Activated naive CD4-positive, alpha-beta T cell treated with anti-CD3 and anti-CD28 coated beads for 36 hours (primary cell): ENCODE measurements at places on chromosomes 7 and 10. TPM values are rescaled to one million over a fixed set of nuclear protein-coding genes. Genes with fewer than 3 reads are reported as not detected.
A peak's percentile ranks its signal among the peaks of the same experiment; 100 is the strongest.

DNA sequence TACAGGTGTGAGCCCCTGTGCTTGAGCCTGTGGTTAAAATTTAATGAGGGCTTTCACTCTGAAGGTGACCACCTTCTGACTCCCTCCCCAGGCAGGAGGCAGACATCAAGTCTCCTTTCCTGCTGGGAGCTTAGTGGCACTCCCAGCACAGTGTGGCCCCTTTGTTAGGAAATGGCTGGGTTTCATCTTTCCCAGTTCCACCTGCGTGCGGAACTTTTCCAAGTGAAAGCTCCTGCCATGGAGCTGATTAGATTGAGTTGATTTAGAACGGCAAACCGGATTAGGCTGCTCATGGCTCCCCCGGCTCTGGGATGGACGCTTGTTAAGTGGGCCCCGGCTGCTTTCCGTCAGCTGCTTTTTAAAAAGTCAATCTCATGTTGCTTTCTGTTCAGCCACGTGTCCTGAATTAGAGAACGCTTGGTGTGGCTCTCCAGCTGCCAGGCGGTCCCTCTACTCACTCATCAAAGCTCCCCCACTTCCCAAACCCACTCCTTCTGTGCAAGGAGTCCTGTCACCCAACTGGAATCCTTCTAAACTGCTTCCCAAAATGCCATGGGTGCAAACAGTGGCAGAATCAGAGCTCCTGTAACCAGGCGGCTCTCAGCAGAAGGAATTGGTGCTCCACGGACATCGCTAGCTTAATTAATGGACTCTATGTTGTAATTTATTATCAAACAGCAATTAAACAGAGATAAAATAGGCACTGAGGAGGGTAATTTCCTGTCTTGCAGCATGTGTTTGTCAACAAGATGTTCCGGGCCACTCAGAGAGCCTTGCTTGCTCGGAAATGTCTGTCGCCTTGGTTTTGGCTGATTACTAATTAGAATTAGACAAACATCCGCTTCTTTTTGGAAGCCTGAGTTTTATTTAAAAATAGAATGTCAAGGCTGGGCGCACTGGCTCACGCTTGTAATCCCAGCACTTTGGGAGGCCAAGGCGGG, 551.2 kb downstream of the GALNT17 start:
- H3K4me3 ChIP-seq: no peak overlapping the region
- peaks cover 3% of the 10 kb centered on the region for H3K27me3 ChIP-seq
- H3K27ac ChIP-seq: no peak overlapping the region

- H3K27ac ChIP-seq: no peak overlapping the region
- H3K27me3 ChIP-seq: peaks cover 6% of the 10 kb centered on the region
- H3K4me3 ChIP-seq: no peak overlapping the region
These were observed 75.5 kb upstream of the CXCL12 start for GRCh38 chr10:44460416-44460815.

- H3K4me1 ChIP-seq: peaks cover 3% of the 10 kb centered on the region
- no peak for DNase-seq
- H3K36me3 ChIP-seq: no peaks in the 10 kb centered on the region
- H3K27me3 ChIP-seq: no peaks in the 10 kb centered on the region
- H3K4me3 ChIP-seq: no peak overlapping the region
- no peak overlapping the region for H3K27ac ChIP-seq
These were observed 344.6 kb downstream of the RNLS start for GRCh38 chr10:88238615-88238914.

DNA sequence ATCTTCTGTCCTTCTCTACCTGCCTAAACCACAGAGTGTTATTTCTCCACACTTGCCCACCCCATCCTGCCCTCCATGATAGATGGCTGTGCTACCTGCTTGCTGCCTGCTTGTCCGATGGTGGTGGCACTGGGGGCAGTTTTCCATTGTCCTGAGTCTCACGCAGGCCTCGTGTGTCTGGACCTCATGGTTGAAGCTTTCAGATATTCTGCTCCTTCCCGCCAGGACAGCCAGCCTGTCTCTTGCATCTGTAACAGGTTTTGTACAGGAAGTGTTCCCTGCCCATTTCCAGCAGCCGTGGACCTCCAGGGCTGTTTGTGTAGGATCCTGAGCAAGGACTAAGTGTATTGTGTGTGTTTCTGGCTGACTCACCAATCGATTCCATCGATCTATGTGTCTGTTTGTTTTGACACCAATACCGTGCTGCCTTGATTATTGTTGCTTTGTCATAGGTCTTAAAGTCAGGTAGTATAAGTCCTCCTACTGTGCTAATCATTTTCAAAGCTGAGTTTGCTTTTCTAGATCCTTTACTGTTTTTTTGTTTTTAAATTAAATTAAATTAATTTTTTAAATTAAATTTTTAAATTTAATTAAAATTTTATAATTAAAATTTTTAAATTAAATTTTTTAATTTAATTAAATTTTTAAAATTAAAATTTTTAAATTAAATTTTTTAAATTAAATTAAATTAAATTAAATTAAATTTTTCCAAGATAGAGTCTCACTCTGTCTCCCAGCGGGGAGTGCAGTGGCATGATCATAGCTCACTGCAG, 8.5 kb downstream of the IL15RA start:
- no peak overlapping the region for H3K4me3 ChIP-seq
- H3K27me3 ChIP-seq: no peaks in the 10 kb centered on the region
- H3K36me3 ChIP-seq: peaks cover 3% of the 10 kb centered on the region
- peaks cover 21% of the 10 kb centered on the region for H3K4me1 ChIP-seq
- H3K27ac ChIP-seq: no peak overlapping the region
- no peak for DNase-seq

- no peak overlapping the region for H3K4me3 ChIP-seq
- H3K36me3 ChIP-seq: no peaks in the 10 kb centered on the region
- no peak overlapping the region for H3K27ac ChIP-seq
- H3K27me3 ChIP-seq: no peaks in the 10 kb centered on the region
- no peaks in the 10 kb centered on the region for H3K4me1 ChIP-seq
These were observed 23.3 kb upstream of the CSGALNACT2 start for GRCh38 chr10:43114743-43115611.

DNA sequence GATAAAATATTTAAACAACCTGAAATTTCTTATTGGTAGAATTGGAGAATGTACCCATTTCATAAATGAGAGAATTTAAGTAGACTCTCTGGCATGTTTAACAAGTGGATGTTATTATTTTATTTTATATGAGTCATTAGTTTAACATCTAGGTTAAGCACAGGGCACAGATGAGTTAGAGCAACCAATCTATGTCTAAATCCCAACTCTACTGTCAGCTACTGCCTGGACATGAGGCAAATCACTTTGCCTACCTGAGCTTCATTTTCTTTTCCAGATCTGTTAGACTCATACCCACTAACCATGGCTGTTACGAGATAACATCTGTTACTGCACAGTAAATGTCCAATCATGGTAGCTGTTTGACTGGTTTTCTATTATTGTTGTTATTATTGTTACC, 251.1 kb downstream of the INHBA start:
- no peaks in the 10 kb centered on the region for H3K4me1 ChIP-seq
- H3K27me3 ChIP-seq: no peaks in the 10 kb centered on the region
- no peak overlapping the region for H3K4me3 ChIP-seq
- no peaks in the 10 kb centered on the region for H3K36me3 ChIP-seq
- H3K27ac ChIP-seq: no peak overlapping the region

DNA sequence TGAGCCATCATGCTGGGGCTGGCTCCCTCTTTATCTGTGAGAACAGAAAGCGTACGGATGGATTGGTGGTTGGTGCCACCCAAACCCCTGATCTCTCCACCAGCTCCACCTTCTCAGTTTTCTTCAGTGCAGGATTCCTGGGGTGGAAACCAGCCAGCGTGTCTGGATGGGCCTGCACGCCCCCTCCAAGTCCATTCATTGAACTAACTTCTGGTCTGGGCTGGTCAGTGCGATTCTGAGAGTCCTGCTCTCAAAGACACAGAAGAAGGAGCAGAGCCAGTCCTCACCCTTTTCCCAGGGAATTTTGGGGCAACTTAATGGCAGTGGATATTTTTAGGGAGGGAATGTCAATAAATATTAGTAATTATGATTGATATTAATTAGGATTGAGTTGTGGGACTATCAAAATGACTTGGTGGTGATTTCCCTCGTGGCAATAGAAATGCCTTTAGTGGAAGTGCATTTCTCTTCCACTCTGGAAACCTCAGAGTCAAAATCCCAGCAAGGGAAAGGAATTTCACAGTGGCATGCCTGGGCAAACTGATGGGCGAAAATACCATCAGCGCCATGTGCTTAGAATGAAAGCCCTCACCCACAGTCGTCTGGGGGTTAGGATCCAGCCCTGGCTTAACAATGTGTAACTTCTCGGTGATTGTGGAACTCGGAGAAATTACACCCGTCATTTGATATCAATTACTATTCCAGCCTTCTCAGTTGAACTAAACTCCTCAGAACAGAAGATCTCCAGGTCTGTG, 69.3 kb upstream of the EEPD1 start:
- H3K36me3 ChIP-seq: no peaks in the 10 kb centered on the region
- no peak overlapping the region for H3K27ac ChIP-seq
- no peak for DNase-seq
- H3K4me3 ChIP-seq: no peak overlapping the region
- no peaks in the 10 kb centered on the region for H3K27me3 ChIP-seq

- no peak for DNase-seq
- H3K4me1 ChIP-seq: no peaks in the 10 kb centered on the region
- H3K27ac ChIP-seq: no peak overlapping the region
- H3K4me3 ChIP-seq: no peak overlapping the region
These were observed 74.2 kb downstream of the EGFR start for GRCh38 chr7:55092975-55093373.

DNA sequence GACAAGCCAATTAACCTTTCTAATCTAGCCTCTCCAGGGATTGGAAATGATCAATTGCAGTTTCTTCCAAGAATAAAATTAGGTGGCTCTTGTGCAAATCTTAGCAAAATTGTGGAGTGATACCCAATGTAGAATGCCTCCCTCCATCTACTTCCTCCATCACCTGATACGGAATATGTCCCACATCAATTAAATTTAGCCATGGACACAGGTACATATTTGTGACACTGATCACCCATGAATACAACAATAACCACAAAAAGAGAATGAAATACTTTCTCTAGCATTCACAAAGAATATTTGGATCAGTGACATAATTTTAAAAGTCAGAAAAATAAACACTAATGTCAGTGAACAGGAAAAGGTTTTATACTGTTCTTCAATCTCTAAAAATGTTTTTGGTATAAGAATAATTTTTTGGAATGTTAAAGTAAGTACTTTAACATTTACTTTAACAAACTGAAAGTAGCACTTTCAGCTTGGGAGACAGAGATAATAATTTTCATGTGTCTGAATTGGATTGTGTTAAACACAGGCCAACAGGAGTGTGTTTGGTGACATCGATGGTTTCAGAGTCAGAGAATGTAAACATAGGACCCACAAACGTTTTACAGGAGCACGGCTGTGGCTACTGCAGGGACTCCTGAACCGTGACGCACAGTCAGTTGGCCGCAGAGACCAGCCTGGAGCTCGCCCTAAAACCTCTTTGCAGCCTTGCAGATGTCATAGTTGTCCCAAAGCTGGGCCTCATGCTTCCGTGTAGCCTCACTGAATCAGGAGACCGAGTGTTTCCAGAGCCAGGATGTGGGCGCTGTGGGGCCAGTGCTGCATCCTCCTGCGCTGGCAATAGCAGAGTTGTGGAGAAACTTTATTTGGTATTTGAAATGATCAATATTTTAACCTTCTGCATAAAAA, 7.2 kb downstream of the RBM20 start:
- H3K36me3 ChIP-seq: no peaks in the 10 kb centered on the region
- peak; percentile 44 for DNase-seq
- H3K27ac ChIP-seq: no peak overlapping the region

DNA sequence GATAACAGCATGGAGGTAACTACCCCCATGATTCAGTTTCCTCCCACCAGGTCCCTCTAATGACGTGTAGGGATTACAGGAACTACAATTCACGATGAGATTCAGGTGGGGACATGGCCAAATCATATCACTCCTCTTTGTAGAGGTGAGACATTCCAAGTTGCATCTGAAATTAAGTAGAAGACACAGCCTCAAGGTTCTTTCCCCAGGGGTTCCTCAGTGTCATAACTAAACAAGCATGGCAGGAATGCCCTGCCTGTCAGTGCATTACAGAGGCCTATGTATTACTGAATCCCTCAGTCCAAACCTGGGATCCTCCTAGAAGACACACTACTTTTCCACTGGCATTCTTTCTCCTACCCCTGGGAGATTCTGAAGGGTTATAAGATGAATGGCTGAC, 42.6 kb upstream of the WNT16 start:
- peaks cover 11% of the 10 kb centered on the region for H3K4me1 ChIP-seq
- H3K36me3 ChIP-seq: peaks cover 1% of the 10 kb centered on the region
- peaks cover 20% of the 10 kb centered on the region for H3K27me3 ChIP-seq
- no peak for DNase-seq
- H3K27ac ChIP-seq: no peak overlapping the region

DNA sequence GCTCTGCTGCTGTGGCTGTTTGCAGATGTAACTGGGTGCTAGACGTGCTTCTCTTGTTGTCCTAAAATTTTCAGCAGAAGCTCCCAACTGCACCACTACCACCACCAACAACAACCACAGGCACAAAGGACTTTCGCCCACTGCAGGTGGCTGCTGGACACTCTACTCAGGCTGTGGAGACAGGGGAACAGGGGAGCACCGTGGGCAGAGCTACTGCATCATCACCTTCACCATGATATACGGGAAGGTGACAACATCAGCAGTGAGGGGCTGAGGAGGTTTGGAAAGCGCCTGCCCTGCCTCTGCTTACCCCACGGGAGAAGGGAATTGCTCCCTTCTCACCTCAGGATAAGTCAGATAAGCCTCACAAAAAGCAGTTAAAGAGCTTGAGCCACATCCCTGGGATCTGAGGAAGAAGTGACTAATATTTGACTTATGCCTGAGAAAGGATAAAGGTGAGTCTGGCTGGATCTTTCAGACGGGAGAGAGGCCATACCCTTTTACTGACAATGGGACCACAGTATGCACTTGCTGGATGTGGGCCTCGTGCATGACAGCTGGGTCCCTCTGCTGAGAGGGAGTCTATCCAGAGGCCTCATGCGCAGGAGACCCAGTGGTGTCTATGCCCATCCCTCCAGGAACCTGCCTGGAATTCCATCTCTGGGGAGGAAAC, 217.6 kb downstream of the KLF6 start:
- no peaks in the 10 kb centered on the region for H3K36me3 ChIP-seq
- H3K4me3 ChIP-seq: no peak overlapping the region
- no peak for DNase-seq
- no peak overlapping the region for H3K27ac ChIP-seq
- H3K27me3 ChIP-seq: no peaks in the 10 kb centered on the region
- H3K4me1 ChIP-seq: peaks cover 11% of the 10 kb centered on the region

GRCh38 chr7:4610768-4611467, 71.2 kb upstream of the FOXK1 start:
- DNase-seq: peak; percentile 71
- H3K36me3 ChIP-seq: no peaks in the 10 kb centered on the region
- H3K27me3 ChIP-seq: no peaks in the 10 kb centered on the region

The CTAGE8 gene
- total RNA-seq: 1.3 TPM

The MKX gene
- total RNA-seq: 0.15 TPM

GRCh38 chr7:159130199-159130775, 14.4 kb downstream of the VIPR2 start:
- no peaks in the 10 kb centered on the region for H3K4me1 ChIP-seq
- H3K27me3 ChIP-seq: peaks cover 5% of the 10 kb centered on the region
- H3K27ac ChIP-seq: no peak overlapping the region
- H3K4me3 ChIP-seq: no peak overlapping the region
- no peak for DNase-seq
- no peaks in the 10 kb centered on the region for H3K36me3 ChIP-seq
